ENCODE measurements at places on chromosomes 16 and 17.

GRCh38 chr17:73697872-73698271 lies 53.6 kb upstream of the SDK2 start:
- no peak for DNase-seq

- no peak for DNase-seq
Measured at GRCh38 chr16:22861580-22861979, 47.6 kb downstream of the HS3ST2 start.

- DNase-seq: no peak
Measured at GRCh38 chr17:3866276-3866675, 20.2 kb upstream of the NCBP3 start.

- no peak for DNase-seq
Measured at GRCh38 chr17:62336527-62336926, 43.8 kb upstream of the EFCAB3 start.

DNA sequence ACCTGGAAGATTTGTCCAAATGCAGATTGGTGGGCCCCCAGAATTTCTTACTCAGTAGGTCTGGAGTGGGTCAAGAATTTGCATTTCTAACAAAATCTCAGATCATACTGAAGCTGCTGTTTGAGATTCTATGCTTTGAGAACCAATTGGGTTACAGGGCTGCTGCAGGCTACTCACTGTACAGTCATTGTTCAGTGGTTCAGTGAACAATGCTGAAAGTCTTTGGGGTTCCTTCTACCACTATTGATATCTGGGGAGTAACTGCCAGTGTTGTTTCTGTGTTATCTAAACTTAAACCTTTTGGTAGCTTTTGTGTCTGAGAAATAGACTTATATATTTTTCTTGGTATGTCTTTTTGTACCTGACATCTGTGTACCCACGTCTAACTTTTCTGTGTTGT lies 187.5 kb downstream of the TANC2 start:
- no peak for DNase-seq

- DNase-seq: peak; percentile 71
Measured at GRCh38 chr16:73054813-73055482, 7.0 kb upstream of the ZFHX3 start.

DNA sequence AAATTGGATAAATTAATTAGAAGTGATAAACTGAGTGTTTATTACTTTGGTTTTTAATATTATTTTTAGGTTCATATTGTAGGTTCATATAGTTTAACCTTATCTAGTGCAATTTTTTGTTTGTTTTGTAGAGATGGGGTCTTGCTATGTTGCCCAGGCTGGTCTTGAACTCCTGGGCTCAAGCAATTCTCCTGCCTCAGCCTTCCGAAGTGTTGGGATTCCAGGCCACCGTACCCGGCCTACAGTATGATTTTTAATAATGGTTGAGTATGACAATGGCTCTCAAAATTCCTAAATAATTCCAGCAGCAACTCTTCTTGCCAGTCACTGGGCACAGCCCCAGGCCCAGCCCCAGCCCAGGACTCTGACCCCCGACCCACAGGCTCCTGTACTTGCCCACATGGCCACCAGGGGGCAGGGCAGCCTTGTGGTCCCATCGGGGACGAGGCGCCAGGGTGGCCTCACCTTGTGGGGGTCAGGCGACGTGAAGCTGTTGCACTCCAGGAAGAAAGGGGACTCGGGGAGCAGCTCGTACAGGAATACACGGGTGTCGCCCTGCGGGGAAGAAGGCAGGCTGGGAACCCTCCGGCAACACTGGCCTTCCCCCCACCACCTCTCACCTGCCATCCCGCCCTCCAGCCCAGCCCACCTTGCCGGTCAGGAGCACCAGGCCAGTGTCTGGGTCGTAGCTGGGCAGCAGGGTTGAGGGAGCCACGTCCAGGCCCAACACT lies 7.9 kb upstream of the PAM16 start:
- DNase-seq: peak; percentile 64

DNA sequence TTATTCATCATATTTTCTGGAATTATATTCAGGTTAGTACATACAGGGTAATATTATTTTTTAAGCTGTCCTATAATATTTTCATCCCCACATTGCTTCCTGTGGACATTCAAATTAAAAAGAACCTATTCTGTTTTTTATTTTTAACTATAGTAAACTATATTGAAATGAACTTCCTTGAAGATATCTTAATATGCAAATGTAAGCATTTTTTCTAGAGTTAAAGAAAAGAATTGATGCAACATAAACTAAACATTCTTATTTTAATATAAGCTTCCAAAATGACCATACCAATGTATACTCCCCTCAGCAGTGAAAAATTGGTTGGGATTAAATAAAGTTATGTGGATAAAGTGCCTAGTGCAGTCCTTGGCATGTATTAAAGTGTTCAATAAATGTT lies 416.6 kb downstream of the KIF2B start:
- DNase-seq: no peak

DNA sequence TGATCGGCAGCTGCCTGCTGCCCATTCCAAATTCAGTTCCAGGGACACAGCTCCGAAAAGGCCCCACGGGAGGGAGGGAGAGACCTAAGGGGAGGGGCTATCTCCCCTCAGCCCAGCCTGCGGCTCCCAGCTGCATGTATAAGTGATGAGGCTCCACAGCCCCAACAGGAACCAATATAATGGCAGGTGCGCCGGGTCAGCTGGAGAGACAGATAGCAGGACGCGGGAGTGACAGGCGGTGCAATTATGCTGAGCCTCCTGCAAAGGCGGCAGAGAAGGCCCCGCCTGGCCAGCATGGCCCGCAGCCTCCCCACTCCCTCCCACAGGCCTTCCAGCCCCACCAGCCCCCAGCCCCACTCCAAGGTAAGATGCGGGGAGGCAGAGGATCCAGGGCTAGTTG lies 8.1 kb upstream of the C1QL1 start:
- DNase-seq: no peak

DNA sequence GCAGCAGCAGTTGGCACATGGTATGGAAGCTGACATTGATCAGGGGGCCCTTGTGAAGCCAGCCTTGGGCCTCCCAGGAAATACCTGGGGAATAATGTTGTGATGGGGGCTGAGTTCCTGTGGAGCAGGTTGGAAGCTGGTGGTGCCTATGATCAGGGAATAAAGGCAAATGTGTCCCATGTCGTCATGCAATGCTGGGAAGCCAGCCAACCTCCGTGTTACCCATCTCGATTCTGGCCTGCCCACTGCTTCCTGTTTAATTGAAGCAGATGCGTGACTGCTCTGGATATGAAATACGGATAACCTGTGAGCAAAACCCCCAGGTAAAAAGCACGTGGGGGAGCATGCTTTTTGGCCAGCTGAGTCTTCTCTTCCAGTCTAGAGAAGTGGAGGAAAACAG lies 580.4 kb upstream of the HSBP1 start:
- DNase-seq: no peak

- peak; percentile 19 for DNase-seq
Measured at GRCh38 chr17:78559749-78560368, 17.3 kb downstream of the DNAH17 start.

GRCh38 chr17:66142428-66142827 lies 49.5 kb downstream of the CEP112 start:
- DNase-seq: no peak

DNA sequence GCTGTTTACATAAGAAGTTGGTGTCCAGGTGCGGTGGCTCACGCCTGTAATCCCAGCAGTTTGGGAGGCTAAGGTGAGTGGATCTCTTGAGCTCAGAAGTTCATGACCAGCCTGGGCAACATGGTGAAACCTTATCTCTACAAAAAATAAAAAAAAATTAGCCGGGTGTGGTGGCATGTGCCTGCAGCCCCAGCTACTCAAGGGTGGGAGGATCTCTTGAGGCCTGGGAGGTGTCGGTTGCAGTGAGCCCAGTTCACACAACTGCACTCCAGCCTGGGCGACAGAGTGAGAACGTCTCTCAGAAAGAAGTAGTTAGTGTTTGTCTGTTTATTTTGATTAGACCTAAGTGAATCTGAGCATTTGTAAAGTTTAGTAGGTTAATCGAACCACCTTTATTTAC lies 12.8 kb downstream of the DDX19A start:
- DNase-seq: no peak

- DNase-seq: peak; percentile 74
Measured at GRCh38 chr17:1322014-1322428, 42.6 kb downstream of the TRARG1 start.

DNA sequence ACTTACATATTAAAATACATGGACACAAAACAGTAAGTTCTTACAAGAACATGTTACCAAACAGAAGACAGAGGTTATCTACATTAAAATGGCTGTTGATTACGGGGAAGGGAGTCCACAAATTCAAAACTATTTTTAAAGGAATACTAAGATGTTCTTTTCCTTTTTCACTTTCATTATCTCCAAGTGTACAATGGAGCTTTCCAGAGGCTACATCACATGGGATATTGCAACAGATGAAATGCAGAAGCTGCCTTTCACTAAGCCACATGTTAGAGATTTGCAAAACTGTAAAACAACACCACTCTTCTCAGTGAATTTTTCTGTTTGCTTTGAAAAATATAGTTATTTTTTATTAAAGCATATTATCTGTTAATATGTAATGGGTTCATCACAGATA lies 53.6 kb downstream of the XPO6 start:
- DNase-seq: no peak

GRCh38 chr17:1003633-1003971 lies 6.7 kb downstream of the TIMM22 start:
- DNase-seq: no peak

DNA sequence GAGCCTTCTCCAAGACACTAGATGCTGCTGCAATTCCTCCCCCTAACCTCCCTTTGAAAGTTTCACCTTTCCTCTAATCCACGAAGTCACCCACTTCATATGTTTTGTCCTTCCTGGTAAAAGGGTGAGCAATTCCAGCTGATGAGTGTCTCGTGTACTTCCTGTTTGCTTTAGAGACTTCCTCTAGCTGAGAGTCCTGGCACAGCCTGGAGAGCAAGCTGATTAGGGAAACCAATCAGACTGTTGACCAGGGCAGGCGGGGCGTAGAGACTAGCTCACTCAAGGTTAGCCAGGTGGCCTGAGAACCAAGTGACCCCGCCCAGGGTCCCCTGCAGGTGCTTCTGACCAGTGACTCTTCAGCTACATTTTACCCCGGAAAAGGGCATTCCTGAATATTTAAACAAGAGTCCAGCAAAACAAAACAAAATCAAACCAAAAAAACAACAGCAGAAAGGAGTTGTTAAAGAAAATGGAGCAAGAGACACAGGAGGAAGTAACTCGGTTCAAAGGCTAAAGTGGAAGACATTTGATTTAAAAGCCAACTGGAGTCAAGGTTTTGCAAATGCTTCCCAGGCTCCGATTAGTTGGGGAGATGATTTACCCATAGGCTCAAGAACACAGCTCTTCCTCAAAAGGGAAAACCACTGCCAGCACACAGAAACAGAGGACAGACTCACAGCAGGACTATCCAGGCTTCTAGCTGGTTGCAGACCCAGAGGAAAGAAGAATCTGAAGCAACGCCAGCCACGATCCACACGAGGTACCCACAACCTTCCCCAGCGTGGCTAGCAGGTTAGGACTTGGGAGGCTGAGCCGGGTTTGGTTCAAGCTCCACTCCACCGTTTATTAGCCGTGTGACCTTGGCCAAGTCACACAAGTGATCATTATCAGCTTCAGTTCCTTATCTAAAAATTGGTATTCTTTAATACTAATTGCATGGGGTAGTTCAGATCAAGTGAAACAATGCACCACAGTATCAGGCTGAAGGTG lies 13.4 kb downstream of the HSPB9 start:
- DNase-seq: no peak

GRCh38 chr17:49882434-49882833 lies 34.6 kb upstream of the TAC4 start:
- DNase-seq: no peak

DNA sequence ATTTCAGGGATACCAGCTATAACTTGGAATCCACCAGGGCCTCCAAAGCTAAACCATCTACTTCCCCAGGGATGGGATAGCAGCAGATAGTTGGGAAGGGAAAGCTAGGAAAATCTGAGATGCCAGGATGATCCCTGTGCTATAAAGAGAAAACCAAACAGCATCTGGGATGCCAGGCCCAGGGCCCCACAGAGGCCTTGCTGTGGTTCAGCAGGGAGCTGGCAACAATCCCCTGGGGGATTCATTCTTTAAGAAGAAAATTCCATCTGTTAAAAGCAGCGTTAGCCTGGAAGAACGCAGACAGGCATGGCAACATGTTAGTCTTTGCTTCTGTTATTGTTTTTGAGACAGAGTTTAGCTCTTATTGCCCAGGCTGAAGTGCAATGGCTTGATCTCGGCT lies 16.6 kb downstream of the MYO18A start:
- no peak for DNase-seq

- DNase-seq: no peak
Measured at GRCh38 chr17:32383926-32384434, 34.0 kb downstream of the ZNF207 start.

- DNase-seq: no peak
Measured at GRCh38 chr17:60390186-60390585, 1.7 kb downstream of the USP32 start.

DNA sequence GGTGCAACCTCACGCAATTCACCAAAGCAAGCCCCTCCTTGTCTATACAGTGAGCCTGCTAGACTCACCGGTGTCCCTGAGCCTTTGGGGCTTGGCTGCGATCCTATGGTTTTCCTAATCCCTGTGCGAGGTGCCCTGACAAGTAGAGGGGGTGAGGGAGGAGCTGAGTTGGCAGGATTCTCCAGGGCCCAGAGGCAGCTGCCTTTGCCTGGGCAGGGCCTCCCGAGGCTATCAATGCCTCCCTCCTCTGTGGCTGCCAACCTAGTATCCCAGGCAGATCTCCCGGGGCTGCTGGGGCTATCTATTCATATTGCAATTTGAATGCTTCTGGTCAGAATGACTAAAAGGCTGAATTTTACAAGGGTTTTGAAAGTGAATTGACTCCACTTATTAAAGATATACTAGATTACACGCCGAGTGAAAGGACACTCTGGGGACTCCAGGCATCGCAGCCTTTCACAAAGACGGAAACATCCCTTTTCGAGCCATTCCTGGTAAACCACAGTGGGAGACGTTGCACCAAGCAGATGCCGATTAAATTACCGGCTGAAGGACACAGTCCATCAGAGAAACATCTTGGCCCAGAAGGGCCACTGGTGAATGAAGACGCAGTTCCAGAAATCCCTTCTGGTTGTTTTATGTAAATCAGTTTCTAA lies 11.3 kb upstream of the PITPNM3 start:
- no peak for DNase-seq

DNA sequence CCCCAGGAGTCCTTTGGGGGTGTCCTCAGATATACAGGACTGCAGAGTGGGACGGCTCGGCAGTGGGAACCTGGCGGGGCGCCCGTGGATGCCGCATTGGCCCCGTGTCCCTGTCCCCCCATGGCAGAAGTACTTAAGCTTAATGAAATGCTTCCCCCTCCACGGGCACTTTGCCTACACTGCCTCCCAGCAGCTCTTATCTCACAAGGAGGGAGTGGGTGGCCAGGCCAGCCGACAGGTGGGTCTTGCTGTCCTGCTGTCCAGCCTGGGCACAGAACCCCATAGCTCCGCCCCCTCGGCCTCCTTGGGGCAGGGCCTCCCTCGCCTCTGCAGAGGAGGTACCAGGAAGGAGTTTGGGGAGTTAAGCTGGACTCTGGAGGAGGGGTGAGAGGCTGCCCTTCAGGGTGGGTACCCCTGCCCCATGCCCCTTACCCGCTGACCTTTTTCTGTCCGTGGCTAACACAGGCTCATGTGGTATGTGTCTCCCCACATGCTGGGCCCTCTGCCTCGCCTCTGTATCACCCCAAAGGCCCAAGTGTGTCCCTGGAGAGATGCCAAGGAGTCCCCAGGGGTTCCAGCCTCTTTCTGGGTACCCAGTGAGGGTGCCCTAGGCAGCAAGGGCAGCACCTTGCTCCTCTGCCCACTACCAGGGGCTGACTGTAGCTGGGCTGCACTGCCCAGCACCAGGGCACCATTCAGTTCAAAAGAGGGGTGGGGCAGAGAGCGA lies 8.7 kb downstream of the THRA start:
- DNase-seq: no peak

- DNase-seq: no peak
Measured at GRCh38 chr17:47707056-47707804, 13.3 kb downstream of the TBKBP1 start.

GRCh38 chr16:83472776-83473501 lies 334.8 kb upstream of the HSBP1 start:
- no peak for DNase-seq

All from common myeloid progenitor, CD34-positive (primary cell).